ENCODE measurements at places on chromosomes 6 and 20. TPM values are rescaled to one million over a fixed set of nuclear protein-coding genes. Genes with fewer than 3 reads are reported as not detected.

BANF2 gene
- total RNA-seq, result not detected

SYNCRIP gene
- 106 TPM for total RNA-seq

HRH3 gene
- total RNA-seq, result not detected

ID4 gene
- total RNA-seq, result not detected

- H3K27ac ChIP-seq, result no peak overlapping the region
- peaks cover 4% of the 10 kb centered on the region for H3K36me3 ChIP-seq
- H3K4me3 ChIP-seq, result no peak overlapping the region
- H3K27me3 ChIP-seq, result peaks cover 81% of the 10 kb centered on the region
- no peak for DNase-seq
- no peaks in the 10 kb centered on the region for H3K4me1 ChIP-seq
Measured at GRCh38 chr6:50845499-50846143, 26.9 kb downstream of the TFAP2B start.

DNA sequence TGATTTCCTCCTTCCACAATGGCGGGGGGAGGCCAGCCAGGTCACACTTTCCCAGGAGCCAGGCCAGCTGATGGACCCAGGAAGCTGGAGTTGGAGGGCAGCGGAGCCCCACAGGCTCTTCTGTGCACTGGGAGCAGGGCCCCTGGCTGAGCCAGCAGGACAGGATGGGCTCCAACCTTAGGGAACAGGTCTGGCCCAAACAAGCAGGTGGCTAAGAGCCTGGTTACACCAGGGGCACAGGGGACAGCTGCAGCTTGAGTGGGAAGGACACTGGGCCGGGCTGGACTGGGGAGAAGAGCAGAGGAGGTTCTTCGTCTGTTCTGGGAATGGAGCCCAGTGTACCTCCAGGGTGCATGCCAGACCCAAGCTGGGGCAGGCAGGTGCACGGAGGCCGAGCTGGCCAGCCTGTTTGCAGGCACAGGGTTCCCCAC lies 102.3 kb downstream of the DLL1 start:
- no peak overlapping the region for H3K27ac ChIP-seq
- H3K36me3 ChIP-seq, result no peaks in the 10 kb centered on the region
- H3K4me1 ChIP-seq, result no peaks in the 10 kb centered on the region
- no peak for DNase-seq
- no peak overlapping the region for H3K4me3 ChIP-seq
- peaks cover 3% of the 10 kb centered on the region for H3K27me3 ChIP-seq

- H3K36me3 ChIP-seq, result no peaks in the 10 kb centered on the region
- no peak for DNase-seq
- no peak overlapping the region for H3K4me3 ChIP-seq
- no peak overlapping the region for H3K27ac ChIP-seq
- H3K4me1 ChIP-seq, result no peaks in the 10 kb centered on the region
- H3K27me3 ChIP-seq, result peaks cover 3% of the 10 kb centered on the region
Measured at GRCh38 chr6:56914798-56915658, 39.9 kb upstream of the BEND6 start.

DNA sequence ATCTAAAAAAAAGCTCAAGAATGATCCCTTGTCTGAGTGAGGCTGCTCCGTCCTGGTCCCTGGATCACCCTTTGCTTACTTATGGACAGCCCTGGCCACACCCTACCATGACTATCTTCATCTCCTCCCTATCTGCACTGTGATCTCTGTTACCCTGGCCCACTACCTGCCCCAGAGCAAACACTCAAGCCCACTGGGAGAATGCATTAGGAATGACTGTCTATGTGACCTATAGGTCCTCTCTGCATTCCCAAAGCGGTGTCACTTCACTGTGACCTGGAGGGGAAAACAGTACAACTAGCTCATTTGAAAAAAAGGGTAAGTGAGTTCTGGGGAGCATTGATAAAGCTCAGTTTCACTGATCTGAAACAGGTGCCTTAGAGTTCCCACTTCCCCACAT lies 86.4 kb upstream of the FOXP4 start:
- no peaks in the 10 kb centered on the region for H3K4me1 ChIP-seq
- H3K4me3 ChIP-seq, result no peak overlapping the region
- no peaks in the 10 kb centered on the region for H3K36me3 ChIP-seq
- peaks cover 17% of the 10 kb centered on the region for H3K27me3 ChIP-seq

GRCh38 chr20:3374296-3374695 lies 33.2 kb downstream of the DNAAF9 start:
- no peaks in the 10 kb centered on the region for H3K36me3 ChIP-seq
- no peaks in the 10 kb centered on the region for H3K27me3 ChIP-seq
- no peaks in the 10 kb centered on the region for H3K4me1 ChIP-seq
- H3K4me3 ChIP-seq, result no peak overlapping the region
- no peak overlapping the region for H3K27ac ChIP-seq

DNA sequence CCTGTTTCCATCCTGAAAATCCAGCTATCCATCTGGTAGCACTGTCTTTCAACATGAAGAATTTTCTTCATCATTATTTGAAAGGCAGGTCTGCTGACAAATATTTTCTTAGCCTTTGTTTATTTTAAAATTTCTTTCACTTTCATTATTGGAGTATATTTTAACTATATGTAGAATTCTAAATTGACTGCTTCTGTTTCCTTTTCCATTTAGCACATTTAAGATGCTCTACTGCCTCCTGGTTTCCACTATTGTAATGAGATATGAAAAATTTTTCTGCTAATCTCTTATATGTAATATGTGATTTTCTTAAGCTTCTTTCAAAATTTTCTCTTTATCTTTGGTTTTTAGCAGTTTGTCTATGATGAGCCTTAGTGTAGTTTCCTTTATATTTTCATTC lies 97.3 kb downstream of the TBC1D32 start:
- no peaks in the 10 kb centered on the region for H3K4me1 ChIP-seq
- peaks cover 27% of the 10 kb centered on the region for H3K36me3 ChIP-seq
- H3K4me3 ChIP-seq, result no peak overlapping the region
- no peaks in the 10 kb centered on the region for H3K27me3 ChIP-seq
- H3K27ac ChIP-seq, result no peak overlapping the region
- DNase-seq, result no peak

- no peak for DNase-seq
- H3K27ac ChIP-seq, result peak overlapping the region; percentile 87
- H3K27me3 ChIP-seq, result peaks cover 6% of the 10 kb centered on the region
- peak overlapping the region; percentile 92 for H3K4me3 ChIP-seq
- H3K36me3 ChIP-seq, result peaks cover 1% of the 10 kb centered on the region
- H3K4me1 ChIP-seq, result peaks cover 4% of the 10 kb centered on the region
Measured at GRCh38 chr6:27178407-27178730, 69.1 kb upstream of the PRSS16 start.

GRCh38 chr6:3209114-3210023 lies 18.1 kb downstream of the TUBB2B start:
- peaks cover 23% of the 10 kb centered on the region for H3K4me1 ChIP-seq
- peak overlapping the region; percentile 88 for H3K27ac ChIP-seq
- DNase-seq, result peak; percentile 81

All from activated naive CD4-positive, alpha-beta T cell treated with anti-CD3 and anti-CD28 coated beads for 36 hours (primary cell).